CD14-positive monocyte (primary cell): ENCODE measurements at places on chromosomes 16 and 17. TPM values are rescaled to one million over a fixed set of nuclear protein-coding genes. Genes with fewer than 3 reads are reported as not detected.

GRCh38 chr17:37642681-37643080 is 565 bp downstream of the DDX52 start:
- peaks cover 31% of the 10 kb centered on the region for H3K36me3 ChIP-seq
- peak; percentile 8 for DNase-seq
- peaks cover 33% of the 10 kb centered on the region for H3K27me3 ChIP-seq
- H3K4me1 ChIP-seq, result peaks cover 13% of the 10 kb centered on the region
- peak overlapping the region; percentile 86 for H3K4me3 ChIP-seq

DNA sequence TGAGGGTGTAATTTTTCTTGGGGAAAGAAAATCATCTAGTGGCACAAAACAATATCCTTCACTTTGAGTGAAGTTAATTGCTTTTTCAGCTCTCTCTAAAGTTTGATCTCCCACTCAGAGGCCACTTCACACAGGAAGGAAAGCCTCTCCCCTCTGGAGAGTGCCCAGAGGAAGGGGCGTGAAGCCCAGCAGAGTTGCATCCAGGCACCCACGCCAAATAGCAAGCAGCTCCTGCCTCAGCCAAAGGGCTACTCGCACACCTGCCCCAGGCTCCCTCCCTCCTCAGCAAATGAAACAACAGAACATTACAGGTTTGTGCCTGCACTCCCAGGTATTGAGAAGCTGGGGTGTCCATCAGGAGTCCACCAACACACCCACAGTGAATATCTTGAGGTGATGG is 183.0 kb upstream of the RPL38 start:
- DNase-seq, result no peak
- H3K4me3 ChIP-seq, result no peak overlapping the region
- H3K36me3 ChIP-seq, result no peaks in the 10 kb centered on the region
- H3K27me3 ChIP-seq, result no peaks in the 10 kb centered on the region
- H3K27ac ChIP-seq, result no peak overlapping the region
- no peaks in the 10 kb centered on the region for H3K4me1 ChIP-seq

DNA sequence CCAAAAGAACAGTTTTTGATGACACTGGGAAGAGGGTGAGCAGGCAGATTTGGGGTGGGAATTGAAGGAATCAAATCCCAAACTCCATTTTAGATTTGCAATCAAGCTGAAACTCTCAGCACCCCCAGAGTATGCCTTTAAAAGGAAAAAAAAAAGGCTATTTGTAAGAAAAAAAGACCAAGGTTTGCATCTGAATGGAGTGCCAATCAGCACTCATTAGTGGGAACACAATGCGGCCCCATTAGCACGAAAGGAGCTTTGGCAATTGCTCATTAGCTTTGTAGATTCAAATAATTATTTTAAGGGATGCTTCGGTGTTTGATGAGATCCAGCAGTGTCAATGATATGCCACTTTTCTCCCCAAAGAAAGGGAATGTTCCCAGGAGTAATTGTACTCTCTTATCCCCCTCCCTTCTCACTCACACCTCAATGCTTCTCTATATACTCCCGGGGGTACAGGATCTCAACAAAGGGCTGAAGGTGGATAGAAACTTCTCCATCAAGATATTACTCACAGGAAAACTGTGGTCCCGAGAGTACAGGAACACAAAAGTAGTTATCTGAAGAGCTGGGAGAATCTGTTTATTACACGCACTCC is 32.2 kb downstream of the CHP2 start:
- H3K4me1 ChIP-seq, result peaks cover 23% of the 10 kb centered on the region
- H3K36me3 ChIP-seq, result no peaks in the 10 kb centered on the region
- H3K27ac ChIP-seq, result no peak overlapping the region
- H3K4me3 ChIP-seq, result no peak overlapping the region
- H3K27me3 ChIP-seq, result peaks cover 57% of the 10 kb centered on the region

- no peak overlapping the region for H3K4me3 ChIP-seq
- no peaks in the 10 kb centered on the region for H3K27me3 ChIP-seq
- H3K27ac ChIP-seq, result no peak overlapping the region
- no peaks in the 10 kb centered on the region for H3K36me3 ChIP-seq
- H3K4me1 ChIP-seq, result no peaks in the 10 kb centered on the region
Measured at GRCh38 chr16:19748389-19749168, 30.5 kb downstream of the IQCK start.

The LGALS3BP gene
- 11.4 and 33.4 TPM in 2 replicates for polyA plus RNA-seq

- H3K4me3 ChIP-seq, result no peak overlapping the region
- no peaks in the 10 kb centered on the region for H3K36me3 ChIP-seq
- no peaks in the 10 kb centered on the region for H3K27me3 ChIP-seq
- no peak overlapping the region for H3K27ac ChIP-seq
- peaks cover 4% of the 10 kb centered on the region for H3K4me1 ChIP-seq
Measured at GRCh38 chr17:78970834-78971755, 8.6 kb downstream of the LGALS3BP start.

DNA sequence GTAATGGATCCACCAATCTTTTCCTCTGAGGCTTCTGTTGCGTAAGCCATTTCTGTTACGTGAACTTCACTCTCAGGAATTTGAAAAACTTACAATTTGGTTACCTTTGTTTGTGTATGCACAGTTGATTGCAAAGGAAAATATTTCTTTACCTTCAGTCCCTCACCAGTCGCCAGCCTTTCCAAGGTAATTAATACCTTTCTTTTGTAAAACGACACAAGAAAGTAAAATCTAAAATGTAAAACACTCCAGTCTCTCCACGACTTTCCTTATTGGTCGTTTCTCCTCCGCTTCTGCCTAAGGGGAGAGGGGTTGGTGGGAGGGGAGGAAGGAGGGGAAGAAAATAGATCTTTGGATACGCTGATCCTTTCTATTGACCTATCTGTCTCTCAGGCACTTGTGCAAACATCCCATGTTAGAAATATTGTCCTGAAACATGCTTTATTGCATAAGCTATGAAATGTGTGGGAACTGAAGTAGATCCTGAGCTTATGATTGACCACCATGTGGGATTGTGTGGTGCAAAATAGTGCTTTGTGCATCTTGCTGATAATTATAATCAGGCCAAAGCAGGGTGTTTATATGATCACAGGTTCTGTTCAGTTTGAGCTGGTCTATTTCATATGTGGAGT is 32.4 kb upstream of the EFCAB13 start:
- H3K4me1 ChIP-seq, result no peaks in the 10 kb centered on the region
- H3K27me3 ChIP-seq, result no peaks in the 10 kb centered on the region
- H3K27ac ChIP-seq, result no peak overlapping the region
- no peak overlapping the region for H3K4me3 ChIP-seq
- H3K36me3 ChIP-seq, result no peaks in the 10 kb centered on the region

The TBC1D28 gene
- not detected for polyA plus RNA-seq

DNA sequence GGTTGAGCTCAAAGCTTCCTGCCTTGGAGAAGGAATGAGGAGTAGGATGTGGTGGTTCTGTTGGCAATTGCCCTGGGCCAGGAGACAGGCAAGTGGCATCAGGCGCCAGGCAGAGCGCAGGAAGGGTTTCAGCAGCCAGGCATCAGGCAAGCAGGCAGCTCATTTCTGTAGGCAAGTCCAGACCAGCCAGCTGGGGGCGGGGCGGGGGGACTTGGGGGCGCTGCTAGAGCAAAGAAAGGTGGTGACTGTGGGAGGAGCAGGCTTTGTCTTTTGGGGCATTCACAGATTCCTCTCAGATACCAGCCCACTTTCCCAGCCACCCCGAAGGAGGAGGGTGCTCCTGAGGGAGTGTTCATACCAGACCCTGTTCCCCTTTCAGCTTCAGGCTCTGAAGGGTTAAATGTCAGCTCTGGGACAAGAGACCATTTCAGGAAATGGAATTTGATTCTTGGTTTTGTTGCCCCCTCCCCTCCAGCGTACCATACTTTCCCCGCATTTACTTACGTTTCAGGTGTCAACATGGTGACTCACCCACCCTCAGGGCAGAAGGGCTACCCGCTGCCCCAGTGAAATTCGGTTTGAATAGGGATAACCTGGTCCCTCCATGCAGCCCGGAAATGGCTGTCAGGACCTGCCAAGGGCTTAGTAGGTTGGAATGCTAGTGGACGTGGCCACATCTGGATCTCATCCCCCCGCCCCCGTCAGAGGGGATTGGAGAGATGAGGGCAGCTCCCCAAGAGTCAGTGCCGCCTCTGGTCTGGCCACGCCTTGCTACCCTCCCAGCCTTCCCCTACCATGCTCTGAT is 13.2 kb downstream of the NGFR start:
- no peak for DNase-seq
- H3K4me1 ChIP-seq, result peaks cover 8% of the 10 kb centered on the region
- H3K4me3 ChIP-seq, result no peak overlapping the region

DNA sequence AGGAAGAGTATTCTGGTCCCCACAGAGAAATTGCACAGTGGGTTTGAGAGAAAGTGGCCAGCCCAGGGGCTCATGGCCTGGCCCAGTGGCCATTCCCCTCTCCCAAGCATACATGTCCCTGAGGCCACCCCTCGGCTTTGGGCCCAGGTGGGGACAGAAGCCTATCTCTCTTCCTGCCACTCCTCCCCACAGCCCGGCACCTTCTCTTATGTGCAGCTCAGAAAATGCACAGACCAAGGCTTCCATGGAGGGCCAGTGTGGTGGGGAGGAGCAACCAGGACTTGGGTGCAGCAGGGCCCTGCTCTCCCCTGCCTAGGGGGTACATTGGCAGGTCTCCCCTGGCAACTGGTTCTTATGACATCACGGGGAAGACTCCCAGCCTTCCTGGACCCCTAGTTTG is at the start of gene C16orf90:
Gene C16orf90 (minus strand): TSS at position 314 of the 400 bp plus-strand sequence. CDS start 68 bp downstream, at position 246.
- H3K4me1 ChIP-seq, result peaks cover 1% of the 10 kb centered on the region
- H3K4me3 ChIP-seq, result no peak within 1 kb of the TSS
- no peak within 1 kb of the TSS for H3K27ac ChIP-seq

The CDIPT gene
- 93.5 TPM for polyA plus RNA-seq

The FOXC2 gene
- not detected for polyA plus RNA-seq

DNA sequence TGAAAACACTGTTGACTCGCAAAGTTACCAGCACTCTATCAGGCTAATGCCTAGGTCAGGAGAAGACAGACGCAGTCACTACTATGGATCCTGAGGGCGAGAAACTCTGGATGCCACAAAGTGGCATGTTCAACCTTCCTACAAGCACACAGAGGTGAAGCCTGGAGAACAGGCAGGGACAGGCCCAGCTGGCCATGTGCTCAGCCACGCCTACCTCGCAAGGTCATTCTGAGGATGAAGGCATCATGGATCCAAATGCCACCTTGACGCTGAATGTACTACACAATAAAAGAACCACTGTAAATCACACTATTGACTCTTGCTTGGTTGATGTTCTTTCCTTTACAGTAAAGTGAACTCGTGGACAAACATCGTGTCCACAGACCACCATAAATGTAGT is 85.8 kb downstream of the ANKRD11 start:
- DNase-seq, result no peak
- H3K4me1 ChIP-seq, result peaks cover 34% of the 10 kb centered on the region
- H3K27ac ChIP-seq, result peak overlapping the region; percentile 64
- peaks cover 6% of the 10 kb centered on the region for H3K36me3 ChIP-seq
- no peak overlapping the region for H3K4me3 ChIP-seq
- H3K27me3 ChIP-seq, result no peaks in the 10 kb centered on the region

- H3K4me1 ChIP-seq, result peaks cover 9% of the 10 kb centered on the region
- H3K4me3 ChIP-seq, result no peak overlapping the region
Measured at GRCh38 chr16:49526860-49527365, 153.3 kb downstream of the C16orf78 start.

The CORO6 gene
- not detected for polyA plus RNA-seq

DNA sequence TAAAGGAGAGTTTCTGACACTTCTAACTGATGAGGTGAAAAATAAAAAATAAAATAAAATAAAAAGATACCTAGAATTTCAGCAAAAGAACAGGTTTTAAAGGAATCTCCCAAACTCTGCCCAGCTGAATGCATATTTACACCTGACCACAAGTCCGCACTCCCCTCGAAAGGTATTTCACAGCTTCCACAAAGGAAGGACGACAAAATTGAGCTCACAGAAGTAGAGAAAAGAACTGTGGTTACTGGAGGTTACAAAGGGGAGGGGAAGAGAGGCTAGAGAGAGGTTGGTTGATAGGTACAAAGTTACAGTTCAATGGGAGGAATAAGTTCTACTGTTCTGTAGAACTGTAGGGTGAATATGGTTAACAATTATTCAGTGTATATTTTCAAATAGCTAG is 5.0 kb downstream of the LITAF start:
- no peak overlapping the region for H3K27ac ChIP-seq
- peaks cover 51% of the 10 kb centered on the region for H3K4me1 ChIP-seq
- no peaks in the 10 kb centered on the region for H3K36me3 ChIP-seq

The ATP6V0D1 gene
- polyA plus RNA-seq, result 687 TPM

The SCN4A gene
- polyA plus RNA-seq, result not detected in 2 replicates

- H3K27me3 ChIP-seq, result no peaks in the 10 kb centered on the region
- H3K4me3 ChIP-seq, result no peak overlapping the region
- DNase-seq, result no peak
- no peaks in the 10 kb centered on the region for H3K4me1 ChIP-seq
Measured at GRCh38 chr17:3815122-3815521, 14.1 kb upstream of the ITGAE start.

DNA sequence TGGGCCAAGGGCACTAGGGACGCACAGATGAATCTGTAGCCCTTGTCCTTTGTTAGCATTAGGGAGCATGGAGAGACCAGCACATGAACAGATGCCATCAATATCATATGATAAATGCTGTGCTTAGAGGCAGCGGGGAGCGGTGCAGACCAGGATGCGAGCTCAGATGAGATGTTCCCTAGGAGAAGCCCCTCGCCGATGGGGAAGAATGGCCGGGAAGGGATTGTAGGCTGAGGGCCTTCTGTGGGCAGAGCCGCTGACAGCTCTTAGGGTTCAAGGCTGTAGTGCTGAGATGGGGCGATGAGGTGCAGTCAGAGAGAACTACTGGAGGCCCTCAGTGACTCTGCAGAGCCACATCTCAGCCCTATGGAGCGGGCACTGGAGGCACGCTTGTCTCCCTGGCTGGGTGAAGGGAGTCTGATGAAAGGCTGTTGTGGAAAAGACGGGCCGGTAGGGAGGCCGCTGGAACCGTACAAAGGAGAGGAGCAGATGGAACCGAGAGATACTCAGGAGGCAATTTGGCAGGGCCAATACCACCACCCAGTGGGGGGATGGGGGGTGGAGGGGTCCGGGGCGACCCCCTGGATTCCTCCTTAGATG is 66.3 kb upstream of the ENDOV start:
- H3K27me3 ChIP-seq, result no peaks in the 10 kb centered on the region
- H3K27ac ChIP-seq, result no peak overlapping the region
- no peak overlapping the region for H3K4me3 ChIP-seq
- H3K4me1 ChIP-seq, result no peaks in the 10 kb centered on the region
- H3K36me3 ChIP-seq, result peaks cover 100% of the 10 kb centered on the region

The PRSS21 gene
- polyA plus RNA-seq, result 2.1 TPM

GRCh38 chr17:76540381-76541300 is 797 bp downstream of the PRCD start:
- no peak overlapping the region for H3K27ac ChIP-seq
- DNase-seq, result peak; percentile 88
- peak overlapping the region; percentile 62 for H3K4me3 ChIP-seq
- H3K4me1 ChIP-seq, result peaks cover 13% of the 10 kb centered on the region

The TBKBP1 gene
- polyA plus RNA-seq, result 0.45 TPM
